Mesothelial cell of epicardium (in vitro differentiated cells): ENCODE measurements at places on chromosomes 2 and 18.

GRCh38 chr18:22985250-22985649 is 52.1 kb downstream of the RBBP8 start:
- no peak for DNase-seq
- H3K4me3 ChIP-seq: no peak overlapping the region
- H3K36me3 ChIP-seq: peaks cover 13% of the 10 kb centered on the region
- H3K27me3 ChIP-seq: no peaks in the 10 kb centered on the region
- H3K4me1 ChIP-seq: peaks cover 2% of the 10 kb centered on the region

GRCh38 chr2:239956818-239957261 is 68.3 kb downstream of the NDUFA10 start:
- H3K4me1 ChIP-seq: peaks cover 6% of the 10 kb centered on the region
- H3K27me3 ChIP-seq: no peaks in the 10 kb centered on the region
- DNase-seq: no peak
- no peak overlapping the region for H3K4me3 ChIP-seq

DNA sequence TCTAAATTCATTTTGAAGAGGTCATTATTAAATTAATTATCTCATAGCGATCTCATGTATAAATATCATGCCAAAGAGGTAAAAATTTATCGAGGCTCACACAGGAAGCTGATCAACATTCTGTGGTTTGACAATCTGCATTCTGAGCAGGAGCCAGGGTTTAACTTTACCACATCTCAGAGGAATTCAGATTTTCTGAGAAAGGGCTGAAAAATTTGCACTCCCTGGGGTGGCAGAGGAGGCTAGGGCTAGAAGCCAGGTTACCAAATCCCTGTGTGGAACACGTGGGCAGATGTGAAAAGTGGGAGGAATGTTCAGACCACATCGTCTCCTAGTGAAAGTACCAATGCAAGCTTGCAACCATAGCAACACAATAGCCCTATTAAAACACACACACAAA is 63.5 kb upstream of the CTLA4 start:
- no peak overlapping the region for H3K27ac ChIP-seq
- H3K36me3 ChIP-seq: peaks cover 8% of the 10 kb centered on the region
- peaks cover 12% of the 10 kb centered on the region for H3K4me1 ChIP-seq
- no peaks in the 10 kb centered on the region for H3K27me3 ChIP-seq
- no peak for DNase-seq

- no peak overlapping the region for H3K27ac ChIP-seq
- no peak for DNase-seq
- H3K4me3 ChIP-seq: no peak overlapping the region
- H3K36me3 ChIP-seq: peaks cover 3% of the 10 kb centered on the region
- H3K4me1 ChIP-seq: no peaks in the 10 kb centered on the region
Measured at GRCh38 chr2:169141713-169142352, 72.5 kb downstream of the DHRS9 start.

DNA sequence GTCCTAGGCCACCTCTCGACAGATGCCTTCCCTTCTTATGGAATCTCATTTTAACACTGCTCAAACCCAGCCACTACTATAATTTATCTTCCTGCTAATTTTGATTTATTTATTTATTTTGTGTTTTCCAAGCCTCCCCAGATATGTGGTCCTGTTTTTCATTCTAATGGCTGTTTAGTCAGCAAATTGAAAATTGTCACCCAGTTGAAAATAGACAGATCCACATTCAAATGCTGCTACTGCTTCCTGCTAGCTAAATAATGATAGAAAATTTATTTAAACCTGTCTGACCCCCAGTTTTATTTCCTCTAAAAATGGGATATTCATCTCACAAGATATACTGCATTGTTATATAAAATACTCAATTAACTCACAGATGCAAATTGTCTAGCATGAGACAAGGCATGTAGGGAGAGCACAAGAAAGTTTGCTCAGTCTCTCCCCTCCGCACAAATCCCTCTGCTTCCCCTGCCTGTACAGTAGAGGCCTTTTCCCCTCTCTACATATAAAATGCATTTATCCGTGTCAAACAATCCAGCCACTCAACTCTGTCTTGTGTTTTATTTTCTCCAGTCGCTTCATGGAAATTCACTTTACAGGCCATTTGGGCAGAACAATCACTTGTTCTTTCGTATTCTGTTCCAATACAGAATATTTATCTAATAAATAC is 389.9 kb downstream of the SOX11 start:
- no peak for DNase-seq
- no peak overlapping the region for H3K4me3 ChIP-seq
- peaks cover 12% of the 10 kb centered on the region for H3K4me1 ChIP-seq
- no peaks in the 10 kb centered on the region for H3K27me3 ChIP-seq
- H3K27ac ChIP-seq: no peak overlapping the region
